ENCODE measurements at places on chromosomes 16 and 17.

- DNase-seq: no peak
Observed at GRCh38 chr17:42005166-42005565, 12.1 kb downstream of the DNAJC7 start.

DNA sequence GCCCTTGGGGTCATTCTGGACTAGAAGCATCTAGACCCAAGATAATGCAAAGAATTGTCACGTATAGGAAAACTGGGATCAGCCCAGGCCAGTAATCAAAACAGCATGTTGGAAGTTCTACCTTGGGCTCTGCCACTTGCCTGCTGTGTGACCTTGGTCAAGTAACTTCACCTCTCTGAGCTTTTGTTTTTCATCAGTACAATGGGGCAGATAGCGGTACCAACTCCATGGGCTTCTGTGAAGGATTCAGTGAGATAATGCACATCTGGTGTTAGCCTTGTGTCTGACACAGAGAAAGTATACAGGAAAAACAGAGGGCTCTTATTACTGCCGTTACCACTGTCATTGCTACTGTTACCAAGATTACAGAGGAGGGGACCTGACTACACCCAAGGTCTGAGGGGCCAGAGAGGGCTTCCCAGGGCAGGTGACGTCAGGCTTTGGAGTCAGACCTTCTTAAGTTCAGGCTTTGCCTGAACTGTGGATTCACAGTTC lies 24.6 kb downstream of the CMIP start:
- DNase-seq: peak; percentile 37

DNA sequence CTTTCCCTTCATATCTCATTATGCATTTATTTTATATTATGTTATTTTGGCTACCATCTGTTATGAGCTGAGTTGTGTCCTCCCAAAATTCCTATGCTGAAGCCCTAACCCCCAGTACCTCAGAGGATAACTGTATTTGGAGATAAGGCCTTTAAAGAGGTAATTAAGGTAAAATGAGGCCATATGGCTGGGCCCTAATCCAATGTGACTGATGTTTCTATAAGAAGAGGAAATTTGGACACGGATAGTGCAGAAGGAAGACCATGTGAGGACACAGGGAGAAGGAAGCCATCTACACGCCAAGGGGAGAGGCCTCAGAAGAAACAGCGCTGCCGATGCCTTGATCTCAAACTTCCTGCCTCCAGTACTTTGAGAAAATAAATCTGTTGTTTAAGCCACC lies 557.7 kb upstream of the CDH5 start:
- DNase-seq: no peak

DNA sequence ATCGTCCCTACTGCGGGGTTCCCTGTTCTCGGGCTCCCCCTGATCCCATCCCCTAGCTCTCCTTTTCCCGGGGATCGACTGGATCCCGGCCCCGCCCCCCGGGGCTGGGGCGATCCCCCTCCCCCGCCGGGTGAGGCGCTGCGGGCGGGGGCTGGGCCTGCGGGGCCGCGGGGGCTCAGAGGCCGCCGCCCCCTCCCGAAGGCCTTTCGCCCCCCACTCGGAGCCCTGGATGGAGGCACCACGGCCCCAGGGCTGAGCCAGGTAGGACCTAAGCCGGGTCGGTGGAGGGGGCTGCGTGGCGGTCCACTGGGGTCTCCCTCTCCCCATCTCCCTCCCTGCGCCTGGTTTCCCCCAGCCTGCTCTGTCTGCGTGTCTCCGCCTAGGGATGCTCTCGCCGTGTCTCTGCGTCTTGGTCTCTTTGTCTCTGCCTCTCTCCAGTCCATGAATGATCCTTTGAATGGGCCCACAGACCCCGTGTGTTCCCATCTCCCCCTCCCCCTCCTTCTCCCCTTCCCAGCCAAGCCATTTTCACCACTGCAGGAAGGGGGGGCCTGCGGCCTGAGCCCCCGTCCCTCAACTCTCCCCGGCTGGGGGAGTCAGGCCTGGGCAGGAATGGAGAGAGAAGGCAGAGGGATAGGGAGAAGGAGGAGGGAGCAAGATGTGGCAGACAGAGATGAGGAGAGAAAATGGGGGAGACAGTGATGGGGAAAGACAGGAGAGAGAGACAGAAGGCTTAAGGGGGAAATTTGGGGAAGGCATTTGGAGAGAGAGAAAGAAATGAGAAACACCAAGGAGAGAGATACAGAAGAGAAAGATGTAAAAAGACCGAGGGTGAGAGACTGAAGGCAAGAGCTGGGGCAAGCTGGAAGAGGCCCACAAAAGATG lies 1.7 kb upstream of the TMEM256 start:
- DNase-seq: no peak

DNA sequence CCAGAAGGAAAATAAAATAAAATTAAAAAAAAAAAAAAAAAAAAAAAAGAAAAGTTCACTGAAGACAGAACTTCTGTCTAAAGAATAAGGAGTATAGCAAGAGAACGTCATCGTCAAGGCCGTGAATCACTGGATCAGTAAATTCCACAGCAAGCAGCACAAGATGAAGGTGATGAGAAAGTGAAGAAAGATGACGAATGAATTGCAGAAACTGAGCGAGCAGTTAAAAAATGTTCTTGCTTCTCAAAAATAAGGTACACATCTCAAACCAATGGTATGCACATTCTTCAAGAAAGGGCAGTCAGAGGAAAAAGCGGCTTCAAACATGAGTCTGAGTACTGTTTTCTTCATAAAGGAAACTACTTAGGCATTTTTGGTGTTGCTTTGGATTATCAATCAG lies 104.7 kb downstream of the SMG6 start:
- DNase-seq: no peak

DNA sequence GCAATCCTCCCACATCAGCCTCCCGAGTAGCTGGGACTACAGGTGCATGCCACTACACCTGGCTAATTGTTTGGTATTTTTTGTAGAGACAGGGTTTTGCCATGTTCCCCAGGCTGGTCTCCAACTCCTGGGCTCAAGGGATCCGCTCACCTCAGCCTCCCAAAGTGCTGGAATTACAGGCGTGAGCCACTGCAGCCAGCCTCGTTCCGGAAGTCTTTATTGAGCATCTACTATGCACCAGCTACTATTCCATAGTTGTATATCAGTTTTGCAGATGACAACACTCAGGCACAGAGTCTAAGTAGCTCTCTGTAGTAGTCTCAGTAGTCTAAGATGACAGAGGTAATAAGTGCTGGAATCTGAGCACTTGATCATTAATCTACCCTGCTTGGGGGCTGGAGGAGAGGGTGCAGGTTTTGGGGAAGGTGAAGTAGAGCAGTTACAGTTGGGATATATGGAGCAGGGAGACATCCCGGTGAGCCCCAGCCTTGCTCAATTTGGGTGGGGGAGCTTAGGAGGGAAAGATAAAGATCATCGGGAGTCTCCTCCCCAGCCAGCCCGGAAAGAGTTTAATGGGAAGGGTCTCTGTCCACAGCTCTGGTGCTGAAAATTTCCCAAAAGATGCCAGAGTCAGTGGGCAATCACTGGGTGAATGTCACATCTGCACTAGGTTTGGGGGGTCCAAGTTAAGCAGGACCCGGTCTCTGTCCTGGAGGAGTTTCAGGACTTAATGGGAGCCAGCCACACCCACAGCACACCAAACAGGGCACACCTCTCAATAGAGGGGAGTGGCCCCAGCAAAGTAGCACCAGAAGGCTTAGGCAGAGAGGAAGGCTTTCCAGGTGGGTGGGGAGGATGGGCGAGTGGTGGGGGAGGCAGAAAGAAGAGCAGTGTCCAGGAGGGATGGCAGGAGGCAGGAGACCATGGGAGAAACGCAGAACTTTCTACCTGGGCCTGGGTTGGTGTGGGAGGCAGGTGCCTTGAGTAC lies 1.7 kb downstream of the OTOP3 start:
- no peak for DNase-seq

DNA sequence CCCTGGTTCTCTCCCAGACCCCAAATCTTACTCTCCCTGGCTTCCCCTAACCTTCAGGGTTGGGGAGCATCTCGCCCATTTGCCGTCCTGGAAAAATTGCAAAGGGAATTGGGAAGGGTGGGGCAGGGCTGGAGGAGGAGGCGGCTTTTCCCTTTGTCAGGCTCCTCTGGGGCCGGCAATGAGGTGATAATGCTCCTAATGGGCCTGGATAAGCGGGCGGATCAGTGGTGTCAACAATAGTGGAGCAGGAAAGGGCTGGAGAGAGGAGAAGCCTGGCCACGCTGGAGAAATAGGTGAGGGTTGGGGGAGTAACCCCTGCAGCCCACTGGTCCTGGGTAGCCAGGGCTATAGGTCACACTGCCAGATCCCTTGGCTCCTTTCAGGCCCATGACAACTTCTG lies 12.3 kb downstream of the SCN4A start:
- DNase-seq: no peak

- DNase-seq: no peak
Observed at GRCh38 chr16:66521252-66521713, 28.6 kb downstream of the TK2 start.

- no peak for DNase-seq
Observed at GRCh38 chr17:12492450-12492849, 173.2 kb upstream of the MYOCD start.

DNA sequence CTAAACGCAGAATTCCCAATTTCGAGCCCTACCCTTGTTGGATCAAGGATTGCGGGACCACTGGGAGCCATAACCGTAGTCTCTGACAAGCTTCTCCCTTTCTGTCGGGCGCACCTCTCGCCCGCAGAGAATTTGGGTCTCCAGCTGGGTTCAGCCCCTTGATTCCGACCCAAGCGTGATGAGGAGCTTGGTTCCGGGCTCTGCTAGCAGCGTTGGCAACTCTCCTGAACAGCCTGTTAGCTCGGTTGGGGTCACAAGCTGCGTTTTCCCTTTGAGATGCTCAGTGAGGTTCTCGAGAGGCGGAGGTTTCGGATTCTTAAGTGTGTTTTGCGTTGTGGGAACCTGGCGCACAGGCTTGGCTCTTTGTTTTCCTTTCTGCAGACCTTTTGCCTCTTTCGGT lies 655 bp downstream of the ATXN1L start:
- no peak for DNase-seq

DNA sequence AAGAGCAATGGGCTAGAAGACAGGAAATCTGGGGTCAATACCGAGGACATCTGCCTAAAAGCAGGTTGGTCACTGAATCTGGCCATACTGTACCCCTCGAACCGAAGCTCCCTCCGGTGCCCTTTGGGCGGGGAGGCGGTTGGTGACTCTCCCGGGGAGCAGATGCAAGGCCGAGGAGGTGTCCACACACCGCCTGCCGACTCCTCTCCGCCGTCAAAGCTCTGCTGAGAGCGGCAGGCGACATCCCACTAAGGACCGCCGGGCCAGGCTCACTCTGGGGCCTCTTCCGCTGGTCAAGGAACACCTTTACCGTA lies 458 bp downstream of the ZNF200 start:
- no peak for DNase-seq

DNA sequence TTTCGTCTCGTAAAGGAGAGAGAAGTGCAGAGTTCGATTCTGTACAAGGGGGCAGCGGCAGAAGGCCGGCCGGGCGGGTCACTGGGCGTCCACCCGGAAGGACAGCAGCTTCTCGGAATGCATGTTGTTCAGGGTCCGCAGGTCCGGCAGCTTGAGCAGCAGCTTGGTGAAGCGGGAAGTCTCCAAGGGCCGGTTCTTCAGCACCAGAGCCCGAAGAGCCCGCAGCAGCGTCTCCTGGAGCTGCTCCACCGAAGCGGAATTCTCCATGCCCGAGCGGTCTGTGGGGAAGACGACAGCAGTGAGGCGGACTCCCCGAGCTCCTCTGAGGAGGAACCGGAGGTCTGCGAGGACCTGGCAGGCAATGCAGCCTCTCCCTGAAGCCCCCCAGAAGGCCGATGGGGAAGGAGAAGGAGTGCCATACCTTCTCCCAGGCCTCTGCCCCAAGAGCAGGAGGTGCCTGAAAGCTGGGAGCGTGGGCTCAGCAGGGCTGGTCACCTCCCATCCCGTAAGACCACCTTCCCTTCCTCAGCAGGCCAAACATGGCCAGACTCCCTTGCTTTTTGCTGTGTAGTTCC lies 7.3 kb downstream of the NR1D1 start:
- DNase-seq: no peak

DNA sequence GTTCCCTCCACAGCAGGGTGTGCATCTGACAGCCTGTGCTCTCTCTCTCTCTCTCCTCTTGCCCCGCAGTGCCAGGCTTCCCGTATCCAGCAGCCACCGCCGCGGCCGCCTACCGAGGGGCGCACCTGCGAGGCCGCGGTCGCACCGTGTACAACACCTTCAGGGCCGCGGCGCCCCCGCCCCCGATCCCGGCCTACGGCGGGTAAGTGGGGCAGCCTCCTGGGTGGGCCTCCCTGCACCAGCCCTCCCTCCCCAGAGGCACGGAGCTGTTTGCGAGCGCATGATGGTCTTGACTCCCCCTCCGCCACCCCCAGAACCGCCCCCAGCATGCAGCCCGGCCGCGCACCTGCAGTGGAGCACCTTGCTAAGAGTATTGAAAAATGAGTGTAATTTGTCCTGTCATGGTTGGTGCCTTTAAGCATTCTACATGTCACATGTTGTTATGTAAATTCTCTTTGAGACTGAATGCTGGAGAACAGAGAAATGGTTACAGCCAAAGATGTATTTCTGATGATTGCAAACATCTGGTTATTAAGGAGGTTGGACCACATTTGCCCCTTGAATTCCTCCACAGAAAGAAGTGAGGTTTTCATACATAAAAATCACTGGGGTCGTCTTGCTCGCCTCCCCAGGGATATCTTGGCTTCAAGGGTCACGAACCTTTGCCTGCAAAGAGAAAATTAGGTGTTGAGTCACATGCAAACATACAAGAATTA lies 321.3 kb downstream of the RBFOX1 start:
- no peak for DNase-seq

DNA sequence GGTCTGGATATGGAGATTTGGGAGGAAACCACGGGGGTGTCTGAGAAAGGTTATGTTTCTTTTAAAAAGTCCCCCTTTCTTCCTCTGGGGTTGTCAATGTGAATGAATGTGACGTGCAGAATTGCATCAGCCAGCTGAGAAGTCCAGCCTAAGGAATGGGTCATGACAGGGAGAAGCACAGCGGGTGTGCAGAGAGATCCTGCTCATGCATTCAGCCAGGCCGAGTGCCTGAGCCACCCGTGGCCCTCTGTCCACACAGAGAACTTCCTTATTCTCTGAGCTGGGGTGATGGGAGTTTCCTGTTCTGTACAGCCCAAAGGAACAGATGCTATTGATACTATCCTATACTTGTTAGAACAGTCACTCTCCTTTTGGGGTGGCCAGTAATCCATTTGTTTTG lies 117.9 kb downstream of the CPPED1 start:
- no peak for DNase-seq

- DNase-seq: no peak
Observed at GRCh38 chr16:46900455-46901235, 16.5 kb downstream of the GPT2 start.

Measured in Jurkat, Clone E6-1 (cell line).